ENCODE measurements at places on chromosomes 6 and 20.

DNA sequence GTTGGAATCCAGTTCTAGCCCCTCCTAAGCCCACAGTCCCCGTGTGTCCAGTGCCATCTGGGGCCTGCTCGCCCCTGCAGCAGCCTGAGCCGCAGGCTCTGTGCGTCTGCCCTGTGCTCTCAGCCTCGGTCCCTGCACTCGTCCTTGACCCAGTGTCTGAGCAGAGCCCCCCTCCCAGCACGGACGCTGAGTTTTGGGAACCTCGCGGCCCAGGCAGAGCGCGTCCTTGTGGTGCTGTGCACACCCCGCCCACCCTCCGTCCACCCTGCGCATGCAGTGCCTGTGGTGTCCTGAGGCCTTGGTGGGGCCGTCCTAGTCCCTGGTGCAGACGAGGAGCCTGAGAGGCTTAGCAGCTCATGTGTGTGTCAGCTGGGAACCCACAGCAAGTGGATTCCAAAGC is 31.6 kb downstream of the OSBPL2 start:
- no peak for DNase-seq

DNA sequence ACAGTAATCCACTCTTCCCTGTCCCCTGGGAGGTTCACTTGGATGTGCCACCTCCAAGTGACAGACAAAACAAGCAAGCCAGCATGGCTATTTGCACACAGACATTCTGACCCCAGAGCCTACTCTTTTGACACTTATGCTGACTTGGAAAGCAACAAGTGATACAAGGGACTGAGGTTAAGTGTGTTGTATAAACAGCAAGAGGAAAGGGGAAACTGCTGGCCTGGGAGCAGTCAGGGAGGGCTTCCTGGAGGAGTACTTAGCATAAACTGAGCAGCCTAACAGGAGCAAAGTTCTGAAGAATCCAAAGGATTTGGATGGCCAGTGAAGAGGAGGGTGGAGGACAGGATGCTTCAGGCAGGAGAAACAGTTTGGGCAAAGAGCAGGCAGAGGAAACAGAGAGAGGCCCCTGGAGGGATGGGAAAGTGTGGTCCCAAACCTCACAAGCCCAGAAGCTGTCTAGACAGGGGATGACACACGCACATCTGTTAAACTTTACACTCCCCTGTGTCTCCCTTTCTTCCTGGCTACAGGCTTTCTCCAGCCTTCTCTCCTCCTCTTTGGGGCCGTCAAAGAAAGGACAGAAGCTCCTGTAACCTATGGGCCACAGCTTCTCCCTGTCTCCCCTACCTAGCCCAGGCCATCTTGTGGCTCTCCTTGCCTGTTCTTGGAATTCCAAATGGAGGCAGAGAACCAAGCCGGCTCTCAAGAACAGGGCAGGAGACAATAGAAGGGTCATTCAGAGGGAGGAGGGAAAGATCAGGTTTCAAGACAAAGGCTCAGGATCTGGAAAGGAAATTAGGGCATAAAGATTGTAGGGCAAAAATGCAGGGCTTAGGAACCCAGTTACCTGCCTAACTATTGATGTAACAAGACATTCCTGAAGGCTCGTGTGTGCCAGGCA is 19.3 kb downstream of the SULF2 start:
- DNase-seq = no peak

- DNase-seq = no peak
Measured at GRCh38 chr6:37690964-37691735, 6.5 kb downstream of the MDGA1 start.

DNA sequence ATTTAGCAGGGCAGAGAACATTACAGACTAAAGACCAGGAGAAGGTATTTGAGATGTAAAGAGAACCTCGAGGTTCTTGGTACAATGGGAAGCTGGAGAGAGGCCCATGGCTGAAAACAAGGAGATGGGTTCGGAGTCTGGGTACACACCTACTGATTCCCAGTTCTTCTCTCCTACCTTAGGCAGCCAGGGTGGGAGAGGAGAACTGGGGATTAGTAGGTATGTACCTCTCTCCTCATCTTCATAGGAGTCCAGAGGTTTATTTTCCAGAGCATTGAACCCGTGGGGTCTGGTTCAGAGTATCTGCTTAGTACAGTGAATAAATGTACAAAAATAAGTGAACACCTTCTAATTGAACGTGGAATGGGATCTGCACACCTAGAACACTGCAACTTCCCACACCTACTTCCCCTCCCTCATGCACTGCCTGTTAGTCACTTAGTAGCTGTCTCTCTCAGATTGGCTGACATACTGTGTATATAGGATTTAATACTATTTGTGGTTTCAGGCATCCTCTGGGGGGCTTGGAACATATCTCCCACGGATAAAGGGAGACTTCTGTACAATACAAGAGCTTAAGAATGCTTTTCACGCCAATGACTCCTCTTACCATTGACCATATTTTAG is 23.5 kb upstream of the NUP153 start:
- no peak for DNase-seq

- DNase-seq = no peak
Measured at GRCh38 chr6:150560004-150560883, 39.4 kb upstream of the PLEKHG1 start.

DNA sequence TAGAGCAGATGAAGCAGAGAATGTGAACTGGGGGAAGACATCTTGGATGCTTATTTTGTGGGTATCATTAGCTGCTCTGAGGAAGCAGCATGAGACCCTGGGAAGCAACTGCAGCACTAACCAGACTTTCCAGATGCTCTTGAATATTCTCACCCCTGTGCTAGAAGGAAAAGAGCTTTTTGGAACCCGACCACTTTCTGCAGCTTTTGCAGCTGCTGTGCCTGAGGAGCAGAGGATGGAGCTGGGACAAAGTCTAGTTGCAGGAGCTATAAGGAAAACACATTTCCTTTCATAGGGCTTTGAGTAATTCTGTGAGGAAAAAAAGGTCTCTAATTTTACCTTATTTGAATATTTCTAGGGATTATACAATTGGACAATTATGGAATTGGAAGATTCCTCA is 369.7 kb downstream of the CD109 start:
- no peak for DNase-seq
